Kidney epithelial cell (primary cell): ENCODE measurements at places on chromosomes 3 and 15.

DNA sequence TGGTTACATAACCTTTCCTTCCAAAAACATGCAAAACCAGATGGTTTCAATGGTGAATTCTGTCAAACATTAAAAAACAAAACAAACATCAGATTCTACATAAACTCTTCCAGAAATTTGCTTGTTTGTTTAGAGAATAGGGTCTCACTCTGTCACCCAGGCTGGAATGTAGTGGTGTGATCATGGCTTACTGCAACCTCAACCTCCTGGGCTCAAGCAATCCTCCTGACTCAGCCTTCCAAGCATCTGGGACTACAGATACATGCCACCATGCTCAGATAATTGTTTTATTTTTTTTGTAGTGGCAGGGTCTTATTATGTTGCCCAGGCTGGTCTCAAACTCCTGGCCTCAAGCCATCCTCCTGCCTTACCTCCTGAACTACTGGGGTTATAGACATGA is 36.1 kb downstream of the FBXL2 start:
- DNase-seq = no peak

DNA sequence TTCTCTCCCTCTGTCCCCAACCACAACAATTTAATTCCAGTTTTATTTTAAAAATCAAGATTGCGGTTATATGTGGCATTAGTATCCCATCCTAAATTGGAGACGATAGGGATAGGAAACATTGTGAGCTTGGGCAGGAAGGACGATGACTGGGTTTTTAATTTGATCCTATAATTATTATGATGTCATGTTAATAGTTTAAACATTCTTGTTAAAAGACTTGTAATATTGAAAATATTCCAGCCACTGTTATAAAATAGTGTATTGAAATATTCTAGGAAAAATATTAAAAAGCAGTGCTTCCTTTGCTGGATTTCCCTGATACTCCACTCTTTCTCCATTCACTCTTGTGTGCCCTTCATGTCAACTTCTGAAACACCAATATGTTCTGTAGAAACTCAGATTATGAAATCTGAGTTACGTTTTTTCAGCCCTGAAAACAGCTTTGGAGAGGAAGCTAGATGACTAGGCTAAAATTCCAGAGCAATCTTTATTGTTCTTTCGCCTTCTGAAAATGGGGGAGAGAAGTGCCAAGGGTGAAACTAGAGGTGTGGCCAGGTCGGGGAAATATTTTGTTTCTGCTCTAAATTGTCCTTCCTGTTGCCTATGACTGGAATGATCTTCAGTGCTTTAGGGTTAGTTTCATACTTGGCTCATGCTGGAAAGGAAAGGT is 46.1 kb upstream of the MAP3K13 start:
- DNase-seq = no peak

DNA sequence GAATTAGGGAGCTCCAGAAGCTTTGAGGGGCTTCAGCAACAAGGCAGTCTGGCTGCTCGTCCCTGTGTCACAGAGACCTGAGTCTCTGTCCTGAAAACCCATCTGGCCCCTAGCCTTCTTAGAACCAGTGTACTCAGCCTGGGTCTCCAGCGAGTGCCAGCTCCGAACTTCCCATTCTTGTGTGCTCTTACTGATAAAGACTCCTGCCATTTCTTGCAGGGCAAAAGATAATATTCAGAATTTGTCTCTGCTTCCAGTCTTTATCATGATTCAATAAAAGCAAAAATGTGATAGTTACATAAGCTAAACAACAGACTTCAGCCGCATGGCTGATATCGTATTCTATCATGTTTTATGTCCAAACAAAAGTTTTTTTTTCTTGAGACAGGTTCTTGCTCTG is 36.0 kb upstream of the BCL2A1 start:
- no peak for DNase-seq

DNA sequence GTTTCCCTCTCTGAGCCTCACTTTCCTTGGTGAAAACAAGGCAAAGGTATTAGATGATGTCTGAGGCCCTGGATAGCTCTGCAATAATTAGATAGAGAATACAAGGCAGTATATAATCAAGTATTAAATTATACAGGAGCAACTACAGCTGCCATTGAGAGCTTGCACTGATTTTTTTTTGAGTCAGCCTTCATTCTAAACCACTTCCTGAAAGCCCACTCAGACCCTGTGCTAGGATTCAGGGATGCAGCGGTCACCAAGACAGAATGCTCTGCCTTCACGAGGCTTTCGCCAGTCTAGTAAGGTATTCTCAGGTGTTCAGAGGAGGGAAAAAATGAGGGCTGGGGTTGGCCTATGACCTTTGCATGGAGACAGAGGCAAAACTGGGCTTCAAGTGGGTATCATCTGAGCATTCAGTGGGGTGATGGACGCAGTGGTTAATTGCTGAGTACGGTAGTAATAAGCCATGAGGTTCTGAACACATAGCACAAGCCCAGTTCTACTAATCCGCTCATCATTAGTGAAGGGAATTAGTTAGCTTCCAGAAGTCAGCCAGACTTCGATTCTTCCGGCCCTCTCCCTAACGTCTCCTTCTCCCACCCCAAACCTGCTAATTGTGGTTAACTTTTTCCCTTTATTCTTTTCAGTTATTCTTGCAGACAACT is 3.6 kb downstream of the VGLL4 start:
- DNase-seq = no peak

DNA sequence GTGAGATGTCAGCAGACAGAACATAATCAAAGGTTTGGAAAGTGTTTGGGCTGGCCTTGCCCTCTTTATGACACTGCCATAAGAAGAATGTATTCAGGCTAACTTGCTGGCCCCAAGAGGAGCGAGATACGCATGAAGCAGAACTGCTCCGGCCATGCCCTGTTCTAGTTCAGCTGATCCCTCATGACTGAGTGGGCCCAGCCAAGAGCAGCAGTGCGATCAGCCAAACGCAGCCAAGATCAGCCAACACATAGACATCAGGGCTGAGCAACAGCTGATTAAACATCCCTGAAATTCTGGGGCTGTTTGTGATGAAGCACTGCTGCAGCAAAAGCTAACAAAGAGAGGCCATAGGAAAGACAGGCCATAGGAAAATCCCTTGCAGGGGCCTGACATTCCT is 24.1 kb downstream of the POMGNT2 start:
- no peak for DNase-seq

- peak; percentile 55 for DNase-seq
Observed at GRCh38 chr15:56871185-56871584, 47.3 kb upstream of the TCF12 start.

DNA sequence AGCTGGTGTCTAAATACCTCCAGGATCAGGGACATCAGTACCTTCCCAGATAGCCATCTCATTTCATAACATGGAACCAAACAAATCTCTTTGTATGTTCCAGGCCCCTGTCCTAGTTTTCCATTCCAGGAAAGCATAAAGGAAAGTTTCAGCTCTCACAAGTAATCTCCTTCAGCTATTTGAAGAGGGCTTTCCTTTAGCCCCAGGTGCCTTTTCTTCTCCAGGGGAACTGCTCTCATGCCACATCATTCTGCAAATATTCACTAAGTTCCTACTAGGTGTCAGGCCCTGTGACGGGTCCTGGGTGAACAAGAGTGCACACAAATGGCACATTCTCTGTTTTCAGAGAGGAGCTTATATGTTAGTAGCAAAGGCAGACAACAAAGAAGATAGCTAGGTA is 136.1 kb downstream of the ADAMTS9 start:
- DNase-seq = no peak

DNA sequence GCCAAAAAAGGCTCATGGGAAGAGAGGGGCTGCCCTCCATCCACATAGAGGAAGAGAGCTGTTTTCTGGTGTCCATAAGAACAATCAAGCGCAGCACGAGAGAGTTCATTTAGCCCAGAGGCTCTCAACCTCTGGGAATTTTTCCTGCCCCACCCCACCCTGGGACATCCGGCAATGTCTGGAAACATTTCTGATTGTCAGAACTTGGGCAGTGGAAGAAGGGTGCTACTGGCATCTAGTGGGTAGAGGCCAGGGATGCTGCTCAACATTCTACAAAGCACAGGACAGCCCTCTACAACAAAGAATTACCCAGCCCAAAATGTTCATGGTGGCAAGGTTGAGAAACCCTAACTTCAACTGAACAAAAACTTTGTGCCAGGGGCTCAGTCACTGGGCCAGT is 92.9 kb downstream of the RAB11A start:
- DNase-seq = no peak

DNA sequence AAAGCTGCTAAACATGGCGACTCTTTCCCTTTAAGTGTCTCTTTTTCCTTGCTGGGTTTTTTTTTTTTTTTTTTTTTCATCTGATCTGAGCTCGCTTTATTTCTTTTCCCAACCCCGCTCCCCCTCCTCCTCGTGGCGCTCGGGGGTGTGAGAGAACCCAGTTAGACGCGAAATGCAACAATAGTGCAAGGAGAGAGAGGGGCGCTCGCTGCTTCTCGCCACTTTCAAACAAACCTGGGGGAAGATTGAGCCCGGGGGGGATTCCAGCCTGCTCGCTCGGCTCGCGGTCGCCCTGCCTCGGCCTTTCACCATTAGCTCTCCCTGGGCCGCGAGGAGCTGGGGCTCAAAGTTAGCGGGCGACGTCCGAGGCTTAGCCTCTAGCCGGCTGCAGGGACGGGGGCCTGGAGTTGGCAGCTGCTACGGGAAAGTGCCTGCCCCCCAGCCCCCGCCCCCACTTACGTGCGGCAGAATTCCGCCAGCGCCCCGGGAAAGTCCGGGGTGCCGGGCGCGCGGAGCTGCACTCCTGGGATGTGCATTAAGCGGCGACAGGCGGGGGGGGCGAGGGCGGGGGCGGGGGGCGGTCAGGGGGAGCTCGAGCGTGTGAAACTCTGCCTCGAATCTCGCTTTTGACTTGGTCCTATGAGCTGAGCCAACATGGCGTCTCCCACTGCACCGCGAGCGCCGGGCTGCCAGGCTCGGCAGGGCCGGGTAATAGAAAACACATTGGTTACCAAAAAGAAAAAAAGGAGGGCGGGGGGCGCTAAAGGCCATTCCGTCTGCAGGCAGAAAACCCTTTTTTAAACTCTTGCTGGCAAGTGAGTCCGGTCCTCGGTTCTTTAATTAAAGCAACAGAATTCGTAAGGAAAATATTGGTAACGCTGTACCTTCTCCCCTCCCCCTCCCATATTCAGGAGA is 10.4 kb downstream of the NR2F2 start:
- DNase-seq = no peak

GRCh38 chr3:122533931-122534334 is 19.2 kb upstream of the KPNA1 start:
- peak; percentile 83 for DNase-seq

DNA sequence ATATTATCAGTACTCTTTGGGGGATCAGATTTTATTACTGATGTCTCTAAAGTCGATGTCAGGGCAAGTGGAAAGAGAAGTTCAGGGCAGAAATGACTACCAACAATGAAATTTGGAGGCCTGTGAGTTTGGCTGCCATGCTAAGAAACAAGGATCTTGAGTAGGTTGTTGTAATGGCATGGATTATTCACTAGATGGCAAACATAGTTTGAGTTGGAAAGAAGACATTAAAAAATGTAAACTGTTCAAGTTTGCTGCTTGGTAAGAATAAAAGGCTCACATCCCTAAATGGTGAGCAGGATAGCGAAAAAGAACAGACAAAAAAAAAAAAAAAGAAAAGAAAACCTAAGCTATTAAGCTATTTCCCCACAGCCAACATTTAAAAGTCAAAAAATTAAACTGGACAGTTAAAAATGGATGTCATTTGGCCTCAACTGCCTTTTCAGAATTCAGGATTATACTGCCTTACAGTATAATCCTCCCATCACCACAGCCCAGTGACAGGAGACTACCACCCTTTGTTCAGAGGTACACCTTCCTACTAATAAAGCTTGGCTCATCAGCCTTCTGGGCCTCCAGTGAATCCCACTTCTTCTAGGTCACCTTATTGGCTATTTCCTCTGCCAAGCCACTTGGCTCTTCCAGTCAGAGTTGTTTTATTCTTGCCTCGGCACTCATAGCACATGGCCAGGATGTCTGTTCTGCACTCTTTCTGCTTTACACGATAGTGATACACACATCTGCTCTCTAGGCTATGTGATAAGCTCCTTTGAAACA is 163.7 kb downstream of the PLD1 start:
- DNase-seq = peak; percentile 18

- no peak for DNase-seq
Observed at GRCh38 chr3:171841620-171842000, 1.5 kb upstream of the TMEM212 start.

GRCh38 chr15:77530576-77530975 is 102.1 kb downstream of the LINGO1 start:
- DNase-seq = no peak

- DNase-seq = no peak
Observed at GRCh38 chr3:124877674-124878073, 9.5 kb downstream of the ITGB5 start.

DNA sequence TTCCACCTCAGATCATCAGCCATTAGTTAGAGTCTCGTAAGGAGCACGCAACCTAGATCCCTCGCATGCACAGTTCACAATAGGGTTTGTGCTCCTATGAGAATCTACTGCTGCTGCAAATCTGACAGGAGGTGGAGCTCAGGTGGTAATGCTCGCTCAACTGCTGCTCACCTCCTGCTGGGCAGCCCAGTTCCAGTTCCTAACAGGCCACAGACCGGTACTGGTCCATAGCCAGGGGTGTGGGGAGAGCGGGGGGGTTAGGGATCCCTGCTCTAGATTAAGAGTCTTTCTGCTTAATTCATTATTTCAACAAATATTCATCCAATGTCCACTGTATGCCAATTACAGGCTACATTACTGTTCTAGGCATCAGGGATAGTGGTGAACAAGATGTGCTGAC is 170.4 kb upstream of the KBTBD8 start:
- DNase-seq = no peak

DNA sequence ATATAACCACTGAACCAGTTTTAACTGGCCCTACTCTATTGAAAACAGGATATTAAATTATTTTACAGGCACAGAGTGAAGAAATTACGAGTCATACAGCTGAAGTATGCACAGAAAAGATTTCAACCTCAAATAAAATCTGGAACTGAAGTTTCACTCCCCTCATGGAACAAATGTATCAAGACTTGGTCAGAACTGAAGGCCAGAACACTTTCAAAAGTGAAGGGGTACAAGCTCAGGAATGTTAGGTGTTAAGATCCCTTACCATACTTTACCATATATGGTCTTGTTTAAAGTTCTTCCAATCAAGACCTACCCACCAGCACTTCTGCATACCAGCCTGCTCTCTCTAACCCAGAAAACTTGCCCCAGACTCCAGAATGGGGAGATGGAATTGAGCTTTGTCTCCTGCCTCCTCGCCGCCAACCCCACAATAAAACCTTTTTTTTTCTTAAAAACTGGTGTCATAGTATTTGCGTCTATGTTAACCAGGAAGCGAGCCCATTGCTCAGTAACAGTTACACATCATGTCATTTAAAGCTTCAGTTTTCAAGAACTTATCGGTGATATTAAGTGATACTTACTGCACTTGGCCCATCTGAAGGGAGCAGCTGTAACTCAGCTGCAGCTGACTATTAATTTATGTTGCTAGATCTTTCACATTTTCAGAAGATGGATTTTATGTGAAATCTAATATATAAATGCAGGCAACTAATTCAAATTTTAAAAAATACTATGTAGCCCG is 59.9 kb downstream of the OXSM start:
- DNase-seq = no peak

DNA sequence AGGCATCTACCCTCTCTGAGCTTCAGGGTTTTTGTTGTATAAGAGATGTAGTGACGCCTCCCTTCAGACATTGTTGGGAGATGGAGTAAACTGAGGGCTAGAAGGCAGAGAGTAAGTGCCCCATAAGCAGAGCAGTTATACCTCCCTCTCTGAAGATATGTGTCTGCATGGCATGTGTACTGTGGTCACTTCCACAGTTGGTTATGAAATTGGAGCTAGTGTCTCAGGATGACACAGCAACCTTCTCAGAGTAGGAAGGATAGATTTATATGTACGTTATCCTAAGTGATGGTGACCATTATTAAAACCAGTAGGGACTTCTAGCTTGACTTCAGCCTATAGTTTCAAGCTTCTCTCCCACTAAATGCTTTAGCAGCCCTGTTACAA is 17.9 kb downstream of the PXK start:
- no peak for DNase-seq
